ENCODE measurements at places on chromosomes 12 and 14. TPM values are rescaled to one million over a fixed set of nuclear protein-coding genes. Genes with fewer than 3 reads are reported as not detected.

NPAS3 gene
- 5.6 TPM for total RNA-seq

DEGS2 gene
- total RNA-seq: not detected

RIMBP2 gene
- total RNA-seq: not detected

GPR135 gene
- total RNA-seq: 2.6 TPM

CLEC2A gene
- total RNA-seq: not detected

ANO4 gene
- total RNA-seq: 5.8 TPM

DTX3 gene
- 22.9 TPM for total RNA-seq

SPATS2 gene
- total RNA-seq: 33.1 TPM

MEG3 gene
- 75.1 TPM for total RNA-seq

OR6J1 gene
- not detected for total RNA-seq

BATF gene
- total RNA-seq: not detected

DNAH10 gene
- total RNA-seq: 0.32 TPM

ABCC9 gene
- total RNA-seq: 1.6 TPM

PRB2 gene
- total RNA-seq: not detected
